NCI-H69 (cell line): ENCODE measurements at places on chromosomes 12 and 14.
A peak's percentile ranks its signal among the peaks of the same experiment; 100 is the strongest.

DNA sequence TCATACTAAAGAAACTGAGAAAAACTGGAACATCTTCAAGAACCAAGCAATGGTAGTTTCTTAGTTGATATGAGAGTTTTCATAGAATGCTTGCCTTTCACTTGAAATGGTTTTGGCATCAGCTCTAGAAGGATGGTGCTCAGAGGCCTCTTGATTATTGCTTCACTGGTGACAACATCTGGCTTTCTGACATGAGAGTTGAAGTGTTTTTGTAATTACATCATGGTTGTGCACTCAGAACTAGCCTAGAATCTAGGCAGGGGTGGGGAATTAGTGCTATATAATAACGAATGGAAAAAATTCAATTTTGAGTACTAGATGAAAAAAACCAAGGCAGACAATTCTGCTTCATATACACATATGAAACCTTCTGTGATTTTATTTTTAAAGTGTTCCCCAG lies 172.8 kb upstream of the LMNTD1 start:
- no peak for DNase-seq

DNA sequence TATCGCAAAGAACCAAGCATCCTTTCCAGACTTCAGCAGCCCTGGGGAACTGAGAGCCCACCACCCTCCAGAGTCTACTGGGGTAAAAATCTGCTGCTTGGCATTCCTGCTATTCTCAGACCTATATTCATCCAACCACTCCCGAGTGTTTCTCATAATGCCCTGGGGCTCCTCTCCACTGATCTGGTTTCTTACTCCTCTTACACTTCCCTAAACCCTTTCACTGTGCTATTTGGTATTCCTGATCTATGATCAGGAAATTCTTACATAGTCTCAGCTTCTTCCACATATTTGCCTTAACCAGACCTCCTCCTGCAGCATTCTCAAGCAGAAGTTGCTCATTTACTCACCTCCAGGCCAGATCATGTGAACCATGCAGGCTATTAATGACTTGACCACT lies 82.4 kb downstream of the SYT10 start:
- DNase-seq = no peak

GRCh38 chr12:7103837-7104584 lies 5.0 kb downstream of the C1RL start:
- no peak for DNase-seq

DNA sequence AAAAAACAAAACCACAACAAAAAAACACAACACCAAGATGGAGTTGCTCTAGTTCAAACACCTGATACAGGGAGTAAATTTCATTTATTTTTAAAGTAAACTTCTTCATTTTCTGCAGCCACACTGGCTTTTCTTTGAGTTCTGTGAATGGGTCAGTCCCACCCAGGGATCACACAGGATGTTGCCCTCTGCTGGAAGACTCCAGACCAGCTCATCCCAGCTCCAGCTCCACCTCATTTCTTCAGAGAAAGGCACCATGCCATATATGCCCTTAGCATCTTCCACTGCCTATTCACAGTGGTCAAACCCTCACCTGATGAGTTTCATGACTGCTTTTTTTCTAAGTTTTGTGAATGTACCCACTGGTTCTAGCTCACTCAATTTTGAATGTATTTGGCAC lies 8.0 kb downstream of the GLIPR1 start:
- DNase-seq = peak; percentile 24
